Liver (tissue), 10 donors: ENCODE measurements at places on chromosomes 13 and 19. TPM values are rescaled to one million over a fixed set of nuclear protein-coding genes. Genes with fewer than 3 reads are reported as not detected.
A peak's percentile ranks its signal among the peaks of the same experiment; 100 is the strongest.

GRCh38 chr13:90445179-90445578 is 902.3 kb upstream of the MIR17HG start:
- no peaks in the 10 kb centered on the region for H3K4me1 ChIP-seq
- H3K27ac ChIP-seq: no peak overlapping the region
- DNase-seq: no peak
- no peaks in the 10 kb centered on the region for H3K27me3 ChIP-seq
- H3K4me3 ChIP-seq: no peak overlapping the region
- no peaks in the 10 kb centered on the region for H3K36me3 ChIP-seq

The LRFN3 gene
- polyA plus RNA-seq: 8.4 TPM

The GRWD1 gene
- polyA plus RNA-seq: 11.1 TPM

DNA sequence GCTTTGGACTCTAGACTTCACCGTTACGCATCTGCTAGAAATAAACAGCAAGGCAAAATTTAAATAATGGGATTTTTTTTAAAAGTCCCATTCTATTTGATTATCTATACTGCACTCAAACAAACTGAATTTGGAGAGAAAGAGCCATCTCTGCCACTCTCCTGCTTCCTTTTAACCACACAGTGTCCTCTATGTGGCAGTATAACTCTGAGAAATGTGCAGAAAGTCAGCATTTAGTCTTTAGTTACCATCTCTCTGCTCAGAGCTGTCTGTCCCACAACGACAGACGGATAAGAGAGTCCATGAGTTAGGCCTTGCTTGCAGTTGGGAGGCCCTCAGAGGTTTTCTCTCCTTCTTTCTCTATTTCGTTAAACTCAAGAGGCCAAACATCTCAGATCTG is 21.2 kb downstream of the CCNA1 start:
- H3K27me3 ChIP-seq: no peaks in the 10 kb centered on the region
- H3K4me1 ChIP-seq: peaks cover 2% of the 10 kb centered on the region
- DNase-seq: no peak
- no peak overlapping the region for H3K4me3 ChIP-seq

GRCh38 chr13:102203718-102204117 is 198.1 kb downstream of the FGF14 start:
- H3K4me1 ChIP-seq: no peaks in the 10 kb centered on the region
- no peak for DNase-seq
- no peak overlapping the region for H3K4me3 ChIP-seq
- H3K27ac ChIP-seq: no peak overlapping the region

GRCh38 chr19:18262144-18262543 is 12.1 kb downstream of the IQCN start:
- no peaks in the 10 kb centered on the region for H3K36me3 ChIP-seq
- no peak overlapping the region for H3K27ac ChIP-seq
- H3K4me3 ChIP-seq: no peak overlapping the region
- no peaks in the 10 kb centered on the region for H3K4me1 ChIP-seq

GRCh38 chr13:69551193-69551592 is 556.4 kb upstream of the ATXN8OS start:
- H3K27me3 ChIP-seq: no peaks in the 10 kb centered on the region
- H3K4me1 ChIP-seq: no peaks in the 10 kb centered on the region
- DNase-seq: no peak
- no peak overlapping the region for H3K27ac ChIP-seq
- no peak overlapping the region for H3K4me3 ChIP-seq
- H3K36me3 ChIP-seq: no peaks in the 10 kb centered on the region

The ELOF1 gene
- 32.5 TPM for polyA plus RNA-seq

- no peaks in the 10 kb centered on the region for H3K4me1 ChIP-seq
- peaks cover 3% of the 10 kb centered on the region for H3K27me3 ChIP-seq
- no peak overlapping the region for H3K4me3 ChIP-seq
- no peak for DNase-seq
- H3K27ac ChIP-seq: no peak overlapping the region
Observed at GRCh38 chr19:19532806-19533701, 4.3 kb downstream of the YJEFN3 start.

DNA sequence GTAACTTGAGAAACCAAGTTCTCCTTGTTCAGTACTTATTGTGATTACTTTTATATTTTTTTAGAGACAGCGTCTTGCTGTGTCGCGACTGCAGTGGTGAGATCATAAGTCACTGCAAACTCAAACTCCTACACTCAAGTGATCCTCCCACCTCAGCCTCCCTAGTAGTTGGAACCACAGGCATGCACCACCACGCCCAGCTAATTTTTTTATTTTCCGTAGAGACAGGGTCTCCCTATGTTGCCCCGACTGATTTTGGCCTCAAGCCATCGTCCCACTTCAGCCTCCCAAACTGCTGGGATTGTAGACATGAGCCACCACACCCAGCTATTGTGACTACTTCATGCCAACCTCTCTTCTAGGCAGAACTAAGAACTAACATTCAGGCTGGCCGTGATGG is 8.3 kb downstream of the C19orf53 start:
- DNase-seq: no peak
- H3K27me3 ChIP-seq: no peaks in the 10 kb centered on the region
- H3K4me3 ChIP-seq: no peak overlapping the region
- H3K36me3 ChIP-seq: peaks cover 17% of the 10 kb centered on the region

The PRSS57 gene
- 0.10 TPM for polyA plus RNA-seq

The JAK3 gene
- 0.87 TPM for polyA plus RNA-seq

DNA sequence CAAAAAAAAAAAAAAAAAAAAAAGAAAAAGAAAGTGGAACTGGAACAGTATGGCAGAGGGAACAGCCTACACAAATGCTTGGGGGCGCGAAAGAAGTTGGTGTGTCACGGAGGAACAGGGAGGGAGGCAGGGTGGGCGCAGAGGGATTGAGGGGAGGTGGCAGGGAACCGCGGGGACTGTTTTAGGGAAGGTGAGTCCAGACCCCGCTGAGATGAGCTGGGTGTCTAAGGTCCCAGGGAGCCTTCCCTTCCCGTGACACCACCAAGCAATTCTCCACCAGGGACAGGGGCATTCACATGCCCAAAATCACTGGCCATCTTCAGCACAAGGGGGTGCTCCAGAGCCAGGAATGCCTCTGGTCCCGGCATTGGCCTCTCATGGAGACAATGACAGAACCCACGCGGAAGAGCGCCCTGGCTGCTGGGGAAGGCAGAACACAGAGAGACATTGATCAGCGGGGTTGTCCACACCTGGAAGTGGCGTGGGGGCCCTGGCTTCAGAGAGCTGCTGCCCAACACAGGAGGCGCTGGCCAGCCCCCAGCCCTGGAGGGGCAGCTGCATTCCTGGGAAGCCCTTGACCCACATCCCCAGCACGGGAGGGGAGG is 6.9 kb downstream of the PEAK3 start:
- DNase-seq: peak; percentile 64
- H3K4me1 ChIP-seq: peaks cover 26% of the 10 kb centered on the region
- peaks cover 4% of the 10 kb centered on the region for H3K36me3 ChIP-seq
- H3K27me3 ChIP-seq: no peaks in the 10 kb centered on the region
- no peak overlapping the region for H3K27ac ChIP-seq

DNA sequence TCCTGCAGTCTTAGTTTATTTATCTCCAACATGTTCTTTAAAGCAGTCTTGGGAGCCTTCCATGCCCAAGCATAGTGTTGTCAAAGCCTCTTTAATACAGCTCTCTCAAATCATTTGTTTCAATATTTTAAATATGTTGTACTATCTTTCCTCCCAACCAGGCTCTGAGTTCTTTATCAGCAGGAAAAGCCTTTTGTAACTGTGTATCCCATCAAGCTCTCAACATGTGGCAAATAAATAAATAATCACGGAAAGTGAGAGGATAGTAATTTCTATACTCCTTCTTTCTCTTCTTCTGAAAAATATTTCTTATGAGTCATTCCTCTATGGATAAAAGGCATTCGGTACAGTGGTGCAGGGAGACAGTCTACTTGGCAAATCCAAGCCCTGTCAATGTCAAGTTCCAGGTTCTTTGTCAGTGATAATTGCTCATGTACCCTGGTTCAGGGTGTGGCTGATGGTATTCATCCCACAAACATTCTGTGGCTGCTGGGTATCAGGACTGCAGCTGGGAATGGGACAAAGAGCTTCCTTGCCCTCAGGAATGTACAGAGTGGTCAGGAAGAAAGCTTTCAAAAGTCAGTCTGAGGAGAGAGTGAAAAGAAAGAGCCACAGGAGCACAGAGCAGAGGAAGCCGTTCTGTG is 384.3 kb downstream of the EFNB2 start:
- no peak for DNase-seq
- no peak overlapping the region for H3K27ac ChIP-seq
- no peaks in the 10 kb centered on the region for H3K27me3 ChIP-seq
- H3K36me3 ChIP-seq: no peaks in the 10 kb centered on the region

DNA sequence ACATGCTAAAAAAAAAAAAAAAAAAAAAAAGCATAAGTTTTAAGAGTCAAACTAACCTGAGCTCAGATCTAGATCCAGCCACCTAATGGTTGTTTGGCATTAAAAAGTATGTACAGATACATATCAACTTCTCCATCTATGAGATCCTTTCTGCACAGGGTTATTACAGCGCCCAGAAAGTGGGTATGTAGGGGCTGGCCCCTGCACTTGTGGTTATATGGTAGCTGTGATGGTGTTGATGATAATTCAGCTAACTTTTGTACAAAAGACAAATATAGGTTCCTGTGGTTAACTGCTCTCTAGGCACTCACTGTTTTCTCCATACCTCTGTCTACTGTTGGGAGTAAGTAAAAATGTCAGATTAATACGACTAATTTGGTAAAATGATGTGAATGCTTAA is 81.7 kb downstream of the TNFRSF19 start:
- DNase-seq: no peak
- H3K27me3 ChIP-seq: no peaks in the 10 kb centered on the region
- H3K4me1 ChIP-seq: no peaks in the 10 kb centered on the region
- H3K4me3 ChIP-seq: no peak overlapping the region
- no peak overlapping the region for H3K27ac ChIP-seq

The IRS2 gene
- 4.0 TPM for polyA plus RNA-seq

GRCh38 chr13:40336228-40337221 is 329.9 kb downstream of the FOXO1 start:
- H3K36me3 ChIP-seq: no peaks in the 10 kb centered on the region
- H3K4me3 ChIP-seq: no peak overlapping the region
- H3K4me1 ChIP-seq: peaks cover 23% of the 10 kb centered on the region
- no peak for DNase-seq
- peak overlapping the region; percentile 17 for H3K27ac ChIP-seq

DNA sequence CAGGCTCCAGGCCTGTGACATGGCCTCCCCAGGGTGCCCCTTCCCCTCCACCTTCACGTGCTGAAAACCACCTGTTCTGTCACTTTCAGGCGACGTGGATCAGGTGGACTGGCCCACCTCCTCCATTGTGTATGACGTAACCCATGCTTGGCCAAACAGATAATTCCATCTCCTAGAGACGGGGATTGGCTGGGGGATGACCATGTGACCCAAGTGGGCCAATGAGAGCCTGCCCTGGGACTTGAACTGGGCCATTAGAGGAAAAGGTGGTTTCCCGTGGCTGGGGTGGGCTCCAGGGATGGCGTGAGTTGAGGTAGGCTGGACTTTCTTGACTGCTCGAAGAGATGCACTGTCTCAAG is 3.6 kb upstream of the ADAMTSL5 start:
- H3K4me3 ChIP-seq: no peak overlapping the region
- DNase-seq: no peak
- H3K27ac ChIP-seq: no peak overlapping the region
- H3K4me1 ChIP-seq: peaks cover 12% of the 10 kb centered on the region
- no peaks in the 10 kb centered on the region for H3K27me3 ChIP-seq

DNA sequence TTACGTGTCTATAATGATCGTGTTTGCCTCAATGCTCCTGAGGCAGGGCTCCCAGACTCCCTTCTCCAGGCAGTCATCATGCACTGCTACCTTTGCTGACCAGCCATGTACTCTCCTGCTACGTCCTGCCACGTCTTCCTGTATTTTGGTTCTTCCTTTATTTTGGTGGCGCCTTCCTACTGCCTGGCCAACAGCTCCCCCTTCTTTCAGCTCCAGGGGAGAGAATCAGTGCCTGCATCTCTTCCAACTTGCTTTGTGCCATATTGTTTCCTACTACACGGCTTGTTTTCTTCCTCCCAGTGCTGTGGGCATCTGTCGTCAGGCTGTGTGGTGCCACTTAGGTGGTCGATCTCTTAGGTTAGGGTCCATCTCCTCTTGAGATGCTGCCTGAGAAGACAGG is 96.2 kb downstream of the FGF9 start:
- no peaks in the 10 kb centered on the region for H3K36me3 ChIP-seq
- no peaks in the 10 kb centered on the region for H3K27me3 ChIP-seq
- DNase-seq: no peak
- no peaks in the 10 kb centered on the region for H3K4me1 ChIP-seq

GRCh38 chr13:51643105-51643881 is 59.0 kb downstream of the WDFY2 start:
- H3K36me3 ChIP-seq: no peaks in the 10 kb centered on the region
- no peak overlapping the region for H3K27ac ChIP-seq
- H3K27me3 ChIP-seq: no peaks in the 10 kb centered on the region
- no peak overlapping the region for H3K4me3 ChIP-seq
- DNase-seq: no peak

DNA sequence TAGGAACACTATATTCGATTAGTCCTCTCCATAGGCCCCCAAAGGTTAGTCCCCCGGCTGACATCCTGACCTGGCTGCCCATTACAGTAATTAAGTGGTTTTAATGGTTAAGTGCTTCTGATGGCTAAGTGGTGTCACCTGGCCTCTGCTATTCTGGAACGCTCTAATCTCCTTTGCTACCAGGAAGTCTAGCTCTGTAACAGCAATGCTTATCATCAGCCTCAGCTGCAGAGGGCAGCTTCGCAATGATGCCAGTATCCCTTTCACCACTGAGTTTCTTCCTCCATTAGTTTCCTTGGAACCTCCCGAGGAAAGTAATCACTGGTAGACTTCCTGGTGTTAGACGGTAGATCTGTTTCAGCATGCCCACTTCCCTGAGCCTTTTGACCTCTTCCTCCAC is 8.6 kb upstream of the RNF6 start:
- H3K27me3 ChIP-seq: no peaks in the 10 kb centered on the region
- DNase-seq: no peak
- no peak overlapping the region for H3K4me3 ChIP-seq
- no peak overlapping the region for H3K27ac ChIP-seq

DNA sequence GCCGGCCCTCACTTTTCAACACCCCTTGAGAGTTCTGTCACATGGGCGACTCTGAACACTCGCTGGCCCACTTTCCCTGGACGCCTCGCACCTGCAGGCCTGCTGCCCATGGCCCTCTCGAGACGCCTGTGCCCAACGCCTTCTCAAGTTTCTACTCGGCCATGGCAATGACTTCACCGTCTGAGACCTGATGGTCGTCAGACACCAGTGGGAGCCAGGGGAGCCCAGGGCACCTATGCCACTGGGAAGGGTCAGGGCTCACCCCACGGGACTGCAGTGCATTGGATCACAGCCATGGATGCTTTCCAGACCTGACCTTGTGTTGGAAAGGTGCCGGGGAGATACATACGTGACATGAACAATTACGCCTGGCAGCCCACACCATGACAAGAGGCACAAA is 60.1 kb downstream of the KLF2 start:
- peaks cover 8% of the 10 kb centered on the region for H3K36me3 ChIP-seq
- no peaks in the 10 kb centered on the region for H3K27me3 ChIP-seq
- no peak overlapping the region for H3K27ac ChIP-seq
- H3K4me3 ChIP-seq: no peak overlapping the region
- DNase-seq: no peak
- no peaks in the 10 kb centered on the region for H3K4me1 ChIP-seq

GRCh38 chr13:113864273-113864890 is 506 bp upstream of the GAS6 start:
- no peaks in the 10 kb centered on the region for H3K27me3 ChIP-seq
- no peaks in the 10 kb centered on the region for H3K36me3 ChIP-seq
- peaks cover 25% of the 10 kb centered on the region for H3K4me1 ChIP-seq

The SYDE1 gene
- 0.72 TPM for polyA plus RNA-seq
